A549 treated with RU486 at 1 μM for 4 hours (cell line): ENCODE measurements at places on chromosomes 12 and 14. TPM values are rescaled to one million over a fixed set of nuclear protein-coding genes. Genes with fewer than 3 reads are reported as not detected.

Gene OR6C6
- not detected in 5 replicates for total RNA-seq

Gene SLC25A47
- total RNA-seq = not detected in 5 replicates

Gene C12orf76
- total RNA-seq = 5.8 to 8.1 TPM (median 7.6 TPM) in 5 replicates

Gene IGF1
- total RNA-seq = 0.30 TPM in 1 of 5 replicates, not detected in the others
